ENCODE measurements at places on chromosomes 1 and 21.

GRCh38 chr1:91006113-91006908, 15.5 kb downstream of the ZNF644 start:
- no peak for DNase-seq

- DNase-seq, result no peak
Measured at GRCh38 chr21:45356251-45356650, 48.7 kb upstream of the COL18A1 start.

GRCh38 chr1:158095737-158096335, 84.9 kb upstream of the CD1D start:
- DNase-seq, result peak; percentile 56

- no peak for DNase-seq
Measured at GRCh38 chr1:117592155-117592554, 13.7 kb upstream of the TENT5C start.

DNA sequence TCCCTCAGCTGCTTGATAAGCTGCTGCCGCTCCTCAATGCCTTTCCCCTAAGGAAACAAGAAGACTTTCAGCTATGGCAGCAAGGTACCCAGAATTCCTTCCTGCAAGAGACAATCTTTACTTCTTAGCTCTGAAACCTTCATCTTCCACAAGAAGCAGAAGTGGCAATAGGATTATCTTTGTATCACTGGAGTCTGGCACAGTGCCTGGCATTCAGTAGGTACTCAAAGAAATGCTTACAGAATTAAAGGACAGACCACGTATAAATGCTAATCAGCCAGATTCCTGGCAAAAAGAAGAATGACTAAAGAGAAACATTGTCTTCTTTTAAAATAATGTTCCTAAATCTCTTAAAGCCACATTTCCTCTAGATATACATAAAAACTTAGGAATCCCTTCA, 43.7 kb downstream of the SLC27A3 start:
- no peak for DNase-seq

DNA sequence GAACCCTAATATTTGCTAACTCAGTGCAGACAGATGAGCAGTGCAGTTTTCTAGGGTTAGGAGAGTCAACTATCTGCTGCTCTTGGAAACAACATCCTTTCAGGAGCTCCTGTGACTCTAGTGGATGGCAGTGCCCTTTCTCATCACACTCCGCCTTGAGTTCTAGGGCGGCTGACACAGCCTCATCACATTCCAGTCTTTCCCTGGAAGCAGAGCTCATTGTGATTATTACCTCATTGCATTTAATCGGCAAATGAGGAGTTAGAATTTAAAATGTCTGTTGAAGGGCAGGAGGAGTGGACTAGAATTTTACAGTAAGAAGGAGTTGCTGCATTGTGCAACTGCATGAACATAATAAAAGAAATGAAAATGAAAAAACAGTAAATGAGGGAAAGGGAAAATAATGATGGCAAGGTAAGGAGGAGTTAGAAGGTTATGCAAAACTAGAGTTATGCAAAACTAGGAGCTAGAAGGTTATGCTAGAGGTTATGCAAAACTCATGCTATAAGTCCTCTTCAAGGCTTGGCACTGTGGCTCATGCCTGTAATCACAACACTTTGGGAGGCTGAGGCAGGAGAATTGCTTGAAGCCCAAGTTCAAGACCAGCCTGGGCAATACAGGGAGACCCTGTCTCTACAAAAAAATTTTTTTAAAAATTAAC, 6.9 kb upstream of the PTGFRN start:
- no peak for DNase-seq

- DNase-seq, result no peak
Measured at GRCh38 chr1:85992791-85993190, 163.8 kb downstream of the COL24A1 start.

DNA sequence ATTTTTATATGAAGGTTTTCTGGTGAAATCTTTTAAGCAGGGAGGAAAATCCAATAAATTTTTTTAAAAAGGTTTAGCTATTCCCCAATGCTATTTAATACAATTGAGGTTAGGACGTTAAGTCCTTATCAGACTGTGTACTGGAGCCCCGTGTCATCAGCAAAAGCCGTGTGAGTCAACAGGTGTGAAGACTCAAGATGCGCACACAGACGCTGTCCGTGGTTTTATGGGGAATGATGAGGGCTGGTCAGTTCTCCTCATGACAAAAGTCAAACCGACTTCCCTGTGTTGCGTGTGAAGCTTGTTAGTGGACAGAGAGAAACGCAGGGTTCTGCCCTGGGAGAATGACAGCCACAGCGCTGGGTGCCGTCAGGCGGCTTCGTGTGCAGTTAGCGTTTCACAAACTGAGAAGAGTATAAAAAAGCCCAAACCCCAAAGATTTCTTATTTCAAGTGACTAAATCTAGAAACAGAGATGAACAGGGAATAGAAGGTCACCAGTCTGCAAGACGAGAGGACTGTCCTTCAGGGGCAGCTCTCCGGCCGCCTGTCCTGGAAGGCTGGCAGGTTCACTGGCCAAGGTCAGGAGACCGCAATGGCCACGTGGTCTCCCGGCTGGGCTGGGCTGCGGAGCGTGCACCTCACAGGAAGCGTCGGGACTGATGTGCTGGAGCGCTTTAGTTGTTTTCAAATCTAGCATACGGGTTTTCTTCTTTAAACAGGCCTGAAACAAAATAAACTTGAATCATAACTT, 22.4 kb downstream of the PTTG1IP start:
- no peak for DNase-seq

- no peak for DNase-seq
Measured at GRCh38 chr1:145849356-145850160, 4.1 kb downstream of the NUDT17 start.

DNA sequence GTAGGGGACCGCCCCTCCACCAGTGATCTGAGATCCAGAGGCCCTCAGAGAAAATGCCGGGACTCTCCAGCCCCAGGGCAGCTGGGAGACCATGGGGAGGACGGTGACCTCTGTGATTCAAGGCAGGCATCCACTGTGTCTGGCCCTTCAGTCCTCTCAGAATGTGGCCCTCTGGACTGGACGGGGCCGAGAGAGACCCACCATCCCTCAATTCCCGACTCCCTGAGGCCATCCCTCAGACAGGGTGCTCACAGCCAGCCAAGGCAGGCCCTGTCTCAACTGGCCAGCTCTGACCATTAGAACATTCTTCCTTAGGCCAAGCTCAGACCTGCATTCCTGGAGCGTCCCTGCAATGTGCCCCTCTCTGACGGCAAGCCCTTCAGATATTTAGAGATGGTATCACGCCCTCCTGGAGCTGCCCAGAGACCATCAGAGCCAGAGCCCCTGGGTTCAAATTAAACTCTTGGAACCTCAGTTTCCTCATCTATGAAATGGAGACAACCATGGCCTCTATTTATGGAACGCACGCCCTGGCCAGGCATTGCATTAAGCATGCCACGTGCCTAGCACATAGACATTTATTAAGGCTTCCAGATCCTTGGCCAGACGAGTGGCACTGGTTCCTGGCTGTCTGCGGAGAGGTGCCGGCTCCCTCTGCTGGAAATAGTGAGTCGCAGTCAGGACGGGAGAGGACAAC, 9.6 kb upstream of the EPS8L3 start:
- peak; percentile 74 for DNase-seq

GRCh38 chr1:68521286-68521685, 24.4 kb upstream of the DEPDC1 start:
- no peak for DNase-seq

GRCh38 chr1:51855624-51856023, 22.9 kb downstream of the NRDC start:
- DNase-seq, result no peak

GRCh38 chr1:15885269-15885668, 37.8 kb downstream of the SPEN start:
- no peak for DNase-seq

DNA sequence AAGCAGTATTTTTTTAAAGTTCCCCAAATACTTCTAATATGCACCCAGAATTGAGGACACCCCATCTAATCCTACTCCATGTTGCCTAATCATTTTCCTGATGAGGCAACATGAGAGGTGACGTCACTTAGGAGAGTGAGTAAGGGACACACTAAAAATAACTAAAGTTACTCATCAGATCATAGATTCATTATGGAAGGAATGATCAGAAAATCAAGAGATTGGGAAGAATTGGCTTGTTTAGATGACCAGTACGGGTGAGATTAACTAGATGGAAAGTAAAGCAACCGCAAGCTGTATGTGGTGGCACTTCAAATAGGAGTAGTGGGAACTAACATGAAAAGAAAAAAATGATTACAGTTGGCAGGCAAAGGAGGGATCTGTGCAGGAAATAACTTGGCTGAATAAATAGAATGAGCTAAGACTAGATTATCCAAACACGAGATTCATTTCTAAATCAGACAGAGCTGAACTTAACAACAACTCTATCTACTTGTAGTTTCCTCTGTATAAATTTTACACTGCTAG, 61.4 kb upstream of the CXADR start:
- no peak for DNase-seq

- DNase-seq, result no peak
Measured at GRCh38 chr1:3051270-3052268, 17.4 kb upstream of the PRDM16 start.

- DNase-seq, result no peak
Measured at GRCh38 chr1:84508510-84508909, 2.1 kb upstream of the GNG5 start.

DNA sequence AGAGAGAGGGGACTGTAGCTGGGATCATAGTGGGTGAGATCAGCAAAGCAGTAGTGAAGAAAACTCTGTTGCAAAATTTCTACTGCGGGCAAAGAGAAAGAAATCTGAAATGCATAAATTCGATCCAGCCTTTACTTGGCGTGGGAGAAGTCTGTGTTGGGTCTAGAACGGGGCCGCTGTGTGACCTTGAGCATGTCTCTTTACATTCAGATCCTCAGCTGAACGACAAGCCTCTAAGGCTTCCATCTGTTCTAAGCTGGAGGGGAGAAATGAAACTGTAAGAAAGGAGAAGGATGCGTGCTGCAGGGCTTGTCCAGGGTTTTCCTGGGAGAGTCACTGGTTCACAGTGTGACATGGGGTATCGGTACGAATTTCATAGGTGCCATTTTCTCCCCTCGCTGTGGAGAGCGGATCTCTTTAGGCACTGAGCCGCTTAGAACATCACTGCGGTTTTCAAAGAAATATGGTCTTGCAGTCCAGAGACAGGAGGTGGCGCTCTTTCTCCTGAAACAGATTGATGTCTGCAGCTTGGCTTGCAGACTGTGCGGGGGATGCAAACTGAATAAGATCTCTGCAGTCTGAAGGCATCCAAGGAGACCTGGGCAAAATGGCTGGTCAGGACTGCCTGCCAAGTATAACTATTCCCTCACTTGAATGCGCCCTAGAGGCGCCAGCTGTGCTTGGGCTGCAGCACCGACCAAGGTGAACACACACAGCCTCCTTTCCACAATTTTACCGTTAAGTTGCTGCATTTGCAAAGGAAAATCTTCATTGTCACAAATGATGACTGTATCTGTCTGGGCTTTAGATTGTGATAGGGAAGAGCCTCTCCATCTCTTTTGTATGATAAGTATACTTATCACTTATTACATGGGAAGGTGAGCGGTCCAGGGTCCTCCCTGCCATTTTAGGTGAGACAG, 104.1 kb downstream of the XCL2 start:
- peak; percentile 72 for DNase-seq

DNA sequence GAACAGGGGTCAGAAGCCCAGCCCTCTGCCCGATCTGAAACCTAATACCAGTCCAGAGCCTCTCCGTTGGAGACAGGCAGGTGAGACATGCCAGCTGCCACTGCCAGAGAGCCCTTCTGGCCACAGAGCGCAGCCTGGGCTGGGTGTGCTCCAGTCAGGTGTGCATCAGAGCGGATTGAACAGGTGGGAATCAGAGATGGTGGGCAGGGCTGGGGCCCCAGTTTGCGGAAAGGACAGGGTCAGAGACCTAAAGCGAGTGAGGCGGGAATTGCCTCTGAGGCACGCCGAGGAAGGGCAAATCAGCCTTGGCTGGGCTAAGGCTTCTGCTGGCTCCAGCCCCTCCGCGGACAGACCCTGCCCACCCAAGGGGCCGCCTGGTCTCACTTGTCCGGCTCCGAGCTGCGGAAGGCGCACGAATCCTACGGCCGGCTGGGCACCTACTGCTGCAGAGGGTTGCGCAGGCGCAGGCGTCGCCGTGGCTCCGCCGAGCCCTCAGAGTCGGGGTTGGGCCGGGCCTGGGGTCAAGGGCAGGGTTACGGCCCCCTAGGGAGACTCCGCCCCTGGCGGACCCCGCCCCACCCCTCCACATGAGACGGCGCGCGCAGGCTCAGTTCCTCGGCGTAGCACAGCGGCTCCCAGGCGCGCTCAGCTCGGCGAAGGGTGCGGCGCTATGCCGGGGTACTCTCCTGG, 10.3 kb downstream of the CPLANE2 start:
- DNase-seq, result no peak

DNA sequence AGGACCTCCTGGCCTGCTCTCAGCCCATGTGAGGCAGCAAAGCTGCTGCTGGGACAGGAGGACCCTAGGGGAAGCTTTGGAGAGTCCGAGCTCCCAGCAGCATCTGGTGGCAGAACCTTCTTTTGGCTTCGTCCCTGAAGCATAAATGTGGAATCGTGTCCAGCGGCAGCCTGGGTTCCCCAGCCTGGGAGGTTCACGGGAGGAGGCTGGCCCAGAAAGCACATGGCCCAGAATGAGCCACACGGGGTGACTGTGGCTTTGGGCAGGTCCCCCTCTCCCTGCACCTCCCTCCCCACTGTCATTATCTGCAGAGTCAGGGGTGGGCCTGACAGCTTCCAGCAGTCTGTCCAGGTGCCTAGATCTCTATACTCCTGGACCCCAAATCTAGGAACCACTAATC, 318.1 kb upstream of the VAMP3 start:
- DNase-seq, result no peak

GRCh38 chr1:33346533-33346926, 25.6 kb upstream of the A3GALT2 start:
- no peak for DNase-seq

GRCh38 chr1:50371749-50372148, 51.5 kb downstream of the DMRTA2 start:
- no peak for DNase-seq

GRCh38 chr1:54421101-54421504, 14.9 kb upstream of the SSBP3 start:
- no peak for DNase-seq

- DNase-seq, result no peak
Measured at GRCh38 chr1:211520641-211521040, 28.7 kb upstream of the RD3 start.

DNA sequence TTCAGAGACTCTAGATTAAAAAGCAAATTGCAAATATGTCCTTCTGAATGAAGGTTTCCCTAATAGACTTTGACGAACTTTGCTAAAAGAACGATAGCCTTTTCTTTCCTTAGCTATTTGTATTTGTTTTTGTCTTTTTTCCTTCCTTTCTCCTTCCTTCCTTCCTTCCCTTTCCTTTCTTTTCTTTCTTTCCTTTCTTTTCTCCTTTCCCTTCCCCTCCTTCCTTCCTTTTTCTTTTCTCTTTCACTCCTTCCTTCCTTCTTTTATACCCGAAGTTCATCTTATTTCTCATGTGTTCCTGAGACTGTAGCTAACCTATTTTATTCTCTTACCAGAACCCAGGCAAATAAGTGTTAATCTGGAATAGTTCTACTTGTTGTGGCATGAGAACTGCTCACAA, 381.2 kb upstream of the RUNX1 start:
- DNase-seq, result no peak

- no peak for DNase-seq
Measured at GRCh38 chr1:25568834-25569596, 25.6 kb downstream of the LDLRAP1 start.

All from CD4-positive, alpha-beta T cell (primary cell).